Suppressor macrophage treated with lipopolysaccharide for 1 hour (primary cell): ENCODE measurements at places on chromosomes 11 and 22.

DNA sequence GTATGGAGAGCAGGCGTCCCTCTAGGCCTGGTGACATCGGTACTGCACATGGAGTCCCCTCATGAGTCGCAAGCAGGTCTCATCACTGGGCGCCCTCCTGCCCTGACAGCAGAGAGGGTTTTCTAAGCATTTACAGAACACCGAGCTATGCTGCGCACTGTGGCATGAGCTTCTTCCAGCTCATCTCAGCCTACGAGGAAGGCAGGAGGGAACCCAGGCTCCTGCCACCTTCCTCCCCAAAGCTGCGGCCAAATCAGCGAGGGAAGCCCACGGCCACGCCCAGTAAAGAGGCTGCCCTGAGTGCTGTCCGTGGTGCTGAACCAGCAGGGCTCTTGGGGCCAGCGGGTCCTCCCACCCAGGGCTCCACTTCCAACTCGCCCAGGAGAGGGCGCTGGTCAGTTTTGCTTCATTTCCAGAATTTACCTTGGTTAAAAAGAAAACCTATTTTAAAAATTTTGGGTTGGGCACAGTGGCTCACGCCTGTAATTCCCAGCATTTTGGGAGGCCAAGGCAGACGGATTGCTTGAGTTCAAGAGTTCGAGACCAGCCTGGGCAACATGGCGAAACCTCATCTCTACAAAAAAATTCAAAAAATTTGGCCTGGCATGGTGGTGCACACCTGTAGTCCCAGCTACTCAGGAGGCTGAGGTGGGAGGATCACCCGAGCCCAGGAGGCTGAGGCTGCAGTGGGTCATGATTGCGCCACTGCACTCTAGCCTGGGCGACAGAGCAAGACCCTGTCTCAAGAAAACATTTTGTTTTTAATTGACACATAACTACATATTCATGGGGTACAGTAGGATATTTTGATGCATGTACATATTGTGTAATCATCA is 34.2 kb downstream of the PHF21B start:
- peak; percentile 77 for DNase-seq

DNA sequence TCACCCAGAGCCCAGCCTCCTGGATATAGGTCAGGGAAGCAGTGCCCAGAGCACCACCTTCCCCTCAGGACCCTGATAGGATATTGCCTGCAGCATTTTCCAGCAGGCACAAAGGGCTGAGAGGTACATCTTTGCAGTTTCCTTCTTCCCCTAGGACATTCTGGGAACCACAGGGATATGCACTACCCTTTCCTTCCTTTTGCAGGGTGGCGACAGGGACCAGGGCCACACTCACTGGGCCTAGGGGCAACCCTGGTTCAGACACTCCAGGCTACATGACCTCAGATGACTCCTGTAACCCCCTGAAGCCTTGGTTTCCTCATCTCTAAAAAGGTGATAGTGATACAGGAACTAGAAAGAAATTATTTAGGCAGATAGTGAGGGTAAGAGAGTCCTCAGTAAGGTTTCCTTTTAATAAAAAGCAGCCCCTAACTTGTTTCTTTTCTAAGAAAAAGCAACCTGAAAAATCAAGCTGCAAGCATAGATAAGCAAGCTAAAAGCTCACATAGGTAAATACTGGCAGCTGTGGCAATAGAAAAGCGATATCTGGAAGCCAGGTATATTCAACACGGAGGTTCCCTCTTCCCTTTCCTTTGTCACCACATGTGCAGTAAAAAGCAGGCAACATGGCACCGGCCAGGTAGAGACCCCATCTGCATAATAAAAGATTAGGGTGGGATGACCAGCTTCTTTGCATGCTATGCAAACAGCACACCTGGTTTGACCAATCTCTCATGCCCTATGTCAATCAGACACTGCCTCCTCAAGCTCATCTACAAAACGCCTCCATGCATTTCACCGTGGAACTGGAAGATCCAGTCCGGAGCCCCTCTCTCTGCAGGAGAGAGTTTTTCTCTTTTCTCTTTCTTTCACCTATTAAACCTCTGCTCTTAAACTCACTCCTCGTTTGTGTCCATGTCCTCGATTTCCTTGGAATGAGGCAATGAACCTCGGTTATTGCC is 13.2 kb upstream of the MRGPRX2 start:
- DNase-seq, result no peak

GRCh38 chr11:114295676-114296604 is at the start of gene NNMT:
Gene NNMT, plus strand, starts transcription at chr11:114296399. Its CDS starts 158 bp downstream, at chr11:114296557.
- no peak for DNase-seq

GRCh38 chr22:39707816-39708215 is 137.3 kb downstream of the CACNA1I start:
- DNase-seq, result no peak

GRCh38 chr11:41921746-41922390 is 462.4 kb upstream of the LRRC4C start:
- no peak for DNase-seq

DNA sequence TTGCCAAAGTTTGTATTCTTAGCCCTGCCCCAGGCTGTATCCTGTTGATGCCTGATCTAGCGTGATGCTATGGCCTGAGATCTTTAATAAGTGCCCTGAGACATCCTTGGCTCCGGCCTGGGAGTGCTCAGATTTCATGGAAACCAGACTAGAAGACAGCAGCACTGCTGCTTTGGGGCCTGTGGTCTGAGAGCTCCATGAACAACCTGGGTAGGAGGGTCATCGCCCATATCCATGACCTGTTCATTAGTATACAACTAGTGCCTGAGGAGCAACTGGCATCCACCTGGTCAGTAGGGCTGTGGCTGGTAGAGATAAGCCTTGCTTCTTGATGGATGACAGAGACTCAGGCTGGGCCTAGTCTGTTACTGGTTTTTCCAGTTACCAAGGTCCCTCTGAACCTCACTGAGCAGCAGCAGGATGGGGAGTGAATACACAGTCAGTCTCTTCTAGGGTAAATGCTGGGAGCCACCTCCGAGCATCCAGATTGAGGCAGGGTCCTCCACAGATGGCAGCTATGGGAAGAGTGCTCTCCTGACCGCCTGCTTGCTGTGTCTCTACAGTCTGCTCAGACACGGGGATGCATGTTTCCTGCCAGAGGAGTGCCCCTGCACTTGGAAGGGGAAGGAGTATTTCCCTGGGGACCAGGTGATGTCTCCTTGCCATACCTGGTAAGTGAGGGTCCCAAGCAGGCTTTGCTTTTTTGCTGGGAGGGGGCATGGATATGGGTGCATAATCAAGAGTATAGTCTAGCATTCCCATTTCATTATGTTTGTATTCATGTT is 39.0 kb downstream of the OTOG start:
- DNase-seq, result no peak

GRCh38 chr11:36035454-36035853 is 91.6 kb downstream of the LDLRAD3 start:
- DNase-seq, result no peak
